ENCODE measurements at places on chromosomes 6 and 20. TPM values are rescaled to one million over a fixed set of nuclear protein-coding genes. Genes with fewer than 3 reads are reported as not detected.

BPIFA3 gene
- total RNA-seq, result not detected

COL19A1 gene
- total RNA-seq, result 0.09 TPM

BHLHE23 gene
- total RNA-seq, result not detected

LCA5 gene
- total RNA-seq, result 12.1 TPM

ENPP4 gene
- 0.99 TPM for total RNA-seq

BMP2 gene
- 10.6 TPM for total RNA-seq

SERPINB6 gene
- 102 TPM for total RNA-seq

NOTCH4 gene
- 1.1 TPM for total RNA-seq

KCTD20 gene
- 57.6 TPM for total RNA-seq

OARD1 gene
- 4.6 TPM for total RNA-seq

ABCC10 gene
- 25.8 TPM for total RNA-seq

OLIG3 gene
- total RNA-seq, result 0.74 TPM

FNDC1 gene
- total RNA-seq, result 0.16 TPM

MACROD2 gene
- total RNA-seq, result 1.3 TPM
